Fibroblast of villous mesenchyme (primary cell): ENCODE measurements at places on chromosomes 12 and 14. TPM values are rescaled to one million over a fixed set of nuclear protein-coding genes. Genes with fewer than 3 reads are reported as not detected.

SMAGP gene
- total RNA-seq = 5.2 and 8.4 TPM in 2 replicates

DNA sequence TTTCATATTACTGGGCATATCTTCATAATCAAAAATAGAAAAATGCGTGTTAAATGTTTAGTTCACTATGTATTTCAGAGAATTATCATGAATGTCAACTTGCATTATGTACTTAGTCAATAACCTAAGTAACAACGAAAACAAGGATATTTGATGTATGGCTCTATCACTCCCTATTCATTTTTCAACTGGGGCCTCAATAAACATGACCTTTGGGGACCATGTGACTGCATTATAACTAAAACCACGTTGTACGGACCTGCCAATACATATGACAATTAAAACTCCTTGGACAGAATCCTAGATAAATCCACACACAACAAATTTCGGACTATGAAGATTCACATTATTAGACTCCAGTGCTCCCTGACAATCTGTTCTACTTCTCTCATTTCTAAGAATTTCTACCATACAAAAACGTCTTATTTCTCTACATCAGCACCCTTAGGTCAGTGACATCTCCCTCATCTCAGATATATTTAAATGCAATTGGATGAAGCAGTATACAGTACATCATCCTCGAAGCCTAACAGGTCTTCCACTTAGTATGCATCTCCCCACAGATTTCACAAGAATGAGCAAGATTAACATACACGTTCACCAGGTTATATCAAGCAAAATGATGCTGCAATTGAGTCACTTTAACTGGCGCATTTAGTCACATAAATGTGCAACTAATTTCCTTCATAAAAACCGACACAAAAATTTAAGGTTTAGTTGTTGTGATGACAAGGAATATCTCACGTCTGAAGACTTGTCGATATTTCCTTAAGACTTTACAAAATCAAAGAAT is 1.5 kb downstream of the UBE2N start:
- DNase-seq = no peak

DNA sequence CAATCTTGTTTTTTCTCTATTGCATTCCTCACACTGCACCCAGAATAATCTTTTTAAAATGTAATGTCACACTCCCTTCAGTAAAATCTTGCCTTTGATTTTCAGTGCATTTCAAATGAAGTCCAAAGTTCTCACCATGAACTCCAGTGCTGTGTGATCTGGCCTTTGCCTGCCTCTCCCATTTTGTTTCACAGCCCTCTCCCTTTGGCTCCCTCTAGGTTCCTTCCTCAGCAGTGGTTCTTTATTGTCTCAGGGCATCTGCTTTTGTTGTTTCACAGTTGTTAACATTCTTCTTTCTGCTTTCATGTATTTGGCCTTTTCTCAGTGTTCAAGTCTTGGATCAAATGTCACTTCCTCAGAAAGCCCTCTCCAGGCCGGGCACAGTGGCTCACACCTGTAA is 84.5 kb upstream of the AMN1 start:
- DNase-seq = peak; percentile 8

TAS2R42 gene
- not detected in 2 replicates for total RNA-seq

- DNase-seq = no peak
These were observed 266.3 kb downstream of the MED13L start for GRCh38 chr12:116011217-116011616.

GRCh38 chr12:124129132-124129531 is 156.1 kb downstream of the ZNF664 start:
- DNase-seq = no peak

DNA sequence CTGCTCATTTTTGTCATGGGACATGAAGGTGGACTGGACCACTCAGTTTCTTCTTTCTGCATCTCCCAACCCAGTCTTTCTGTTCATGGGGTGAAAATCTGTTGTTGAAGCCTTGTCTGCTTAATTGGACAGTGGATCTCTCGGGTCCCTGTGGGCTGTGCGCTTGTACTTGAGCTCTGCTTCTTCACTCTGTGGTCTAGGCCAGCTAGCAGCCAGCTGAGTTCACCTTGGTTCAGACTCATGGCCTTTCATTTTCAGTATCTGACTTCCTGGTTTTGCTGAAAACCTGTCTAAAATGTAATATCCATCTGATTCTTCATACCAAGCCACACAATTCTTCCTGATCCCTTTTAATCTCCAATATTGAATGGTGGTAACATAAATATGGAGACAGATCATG is 117.2 kb downstream of the LRRK2 start:
- no peak for DNase-seq

GRCh38 chr12:273382-273781 is 10.7 kb upstream of the SLC6A13 start:
- DNase-seq = no peak

DNA sequence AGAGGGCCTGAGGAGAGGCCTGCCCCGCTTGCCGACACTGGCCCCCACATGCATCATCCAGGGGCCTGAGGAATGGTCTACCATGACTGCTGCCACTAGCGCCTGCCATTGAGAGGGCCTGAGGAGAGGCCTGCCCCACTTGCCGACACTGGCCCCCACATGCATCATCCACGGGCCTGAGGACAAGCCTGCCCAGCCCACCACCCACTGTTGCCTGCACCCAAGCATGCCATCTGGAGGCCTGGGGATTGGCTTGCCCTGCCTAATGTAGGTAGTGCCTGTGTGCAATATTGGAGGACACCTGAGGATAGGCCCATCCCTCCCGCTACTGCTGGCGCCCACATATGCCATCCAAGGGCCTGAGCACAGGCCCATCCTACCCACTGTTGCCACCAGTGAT is 24.4 kb downstream of the CYP46A1 start:
- DNase-seq = no peak

GRCh38 chr14:74348735-74349463 is 628 bp downstream of the VRTN start:
- no peak for DNase-seq
